GM03348 (cell line): ENCODE measurements at places on chromosomes 2 and 18.

DNA sequence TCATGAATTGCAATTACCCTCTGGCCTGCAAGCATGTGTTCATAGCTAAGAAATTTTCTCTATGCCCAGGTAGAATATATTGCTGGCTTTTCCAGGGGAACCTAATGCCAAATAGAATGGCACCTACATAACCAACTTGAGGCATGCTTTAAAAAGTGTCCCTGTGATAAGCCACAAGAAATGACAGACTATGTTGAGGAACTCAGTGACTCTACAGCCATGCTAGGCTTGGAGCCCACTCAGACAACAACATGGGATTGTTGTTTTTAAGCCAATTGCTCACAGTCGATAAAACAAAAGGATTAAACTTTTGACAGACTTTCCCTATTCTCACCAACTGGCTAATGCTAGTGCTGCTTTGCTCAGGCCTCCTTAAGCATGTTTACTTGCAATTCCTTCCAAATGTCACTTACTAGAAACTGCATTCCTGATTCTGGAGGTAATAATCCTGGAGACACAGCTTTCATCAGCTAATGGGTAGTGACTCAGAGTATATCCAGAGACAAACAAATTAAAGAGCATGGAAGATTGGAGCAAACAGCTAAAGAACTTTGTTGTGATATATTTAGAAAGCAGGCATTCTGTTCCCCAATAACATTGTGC lies 249.0 kb downstream of the SLC8A1 start:
- peak; percentile 18 for DNase-seq

DNA sequence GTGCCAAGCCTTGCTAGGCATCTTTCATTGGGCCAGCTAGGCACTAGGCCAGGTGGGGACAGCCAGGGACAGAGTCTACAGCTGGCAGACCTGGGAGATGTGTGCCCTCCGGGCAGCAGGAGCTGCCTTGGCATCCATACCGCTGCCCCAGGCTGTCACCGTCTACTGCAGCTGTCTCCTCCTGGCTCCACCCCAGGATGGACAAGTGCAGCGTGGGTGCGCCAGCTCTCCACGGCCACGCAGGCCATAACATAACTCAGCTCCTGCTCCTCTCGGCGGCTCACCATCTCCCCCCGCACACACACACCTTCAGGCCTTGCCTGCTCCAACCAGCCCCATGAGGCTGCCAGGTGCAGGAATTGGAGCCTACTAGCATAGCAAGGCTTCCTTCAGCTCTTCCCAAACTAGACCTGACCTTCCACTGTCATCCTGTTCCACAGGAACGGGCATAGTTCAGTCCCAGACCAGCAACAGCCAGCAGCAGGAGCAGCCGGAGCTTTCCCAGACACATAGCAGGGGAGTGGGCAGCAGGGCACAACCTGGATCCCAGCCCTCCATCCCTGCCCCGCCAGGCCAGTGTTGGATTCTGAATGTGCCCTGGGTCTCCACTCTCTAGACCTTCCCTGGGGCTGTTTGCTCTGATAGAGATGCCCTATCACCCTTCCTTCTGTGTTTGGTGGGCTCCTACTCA lies 2.5 kb upstream of the ADRA2B start:
- DNase-seq, result no peak

DNA sequence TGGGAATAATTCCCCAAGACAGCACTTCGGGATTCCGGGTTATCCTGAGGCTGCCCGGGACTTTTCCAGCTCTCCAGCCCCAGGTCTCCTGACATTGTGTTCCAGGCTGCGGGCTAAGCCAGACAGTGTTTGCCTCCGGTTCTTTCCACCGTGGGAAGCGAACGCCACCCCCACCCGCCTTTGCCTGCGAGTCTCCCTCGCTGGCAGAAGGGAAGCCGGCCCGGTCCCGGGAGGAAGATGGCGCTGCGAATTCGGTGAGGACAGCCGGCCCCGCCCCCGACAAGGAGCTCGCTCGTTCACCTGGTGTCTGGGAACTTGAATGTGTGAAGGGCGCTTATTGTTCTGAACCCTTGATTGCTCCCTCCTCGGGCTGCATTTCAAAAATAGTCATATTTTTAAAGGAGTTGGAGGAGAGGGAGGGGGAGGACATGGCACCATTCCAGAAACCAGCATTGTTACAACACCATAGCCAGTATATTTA lies 2.9 kb downstream of the LRATD1 start:
- peak; percentile 83 for DNase-seq

DNA sequence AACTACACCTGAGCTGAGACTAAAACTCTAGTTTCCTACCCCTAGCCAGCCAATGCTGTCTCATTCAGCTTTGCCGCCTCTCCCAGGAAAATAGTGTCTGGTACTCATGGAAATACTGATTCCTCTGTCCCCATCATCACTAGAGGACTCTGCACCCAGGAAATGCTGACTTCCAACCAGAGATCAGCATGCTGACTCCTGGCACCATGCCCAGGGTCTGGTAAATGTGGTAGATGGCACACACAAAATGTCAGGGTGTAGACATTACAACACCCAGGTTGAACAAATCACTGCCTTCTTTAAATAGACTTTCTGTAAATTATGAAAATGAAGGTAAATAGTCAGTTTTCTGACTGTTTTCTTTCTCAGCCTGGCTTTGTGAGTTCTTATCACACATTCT lies 307.3 kb upstream of the CHAC2 start:
- DNase-seq, result no peak

DNA sequence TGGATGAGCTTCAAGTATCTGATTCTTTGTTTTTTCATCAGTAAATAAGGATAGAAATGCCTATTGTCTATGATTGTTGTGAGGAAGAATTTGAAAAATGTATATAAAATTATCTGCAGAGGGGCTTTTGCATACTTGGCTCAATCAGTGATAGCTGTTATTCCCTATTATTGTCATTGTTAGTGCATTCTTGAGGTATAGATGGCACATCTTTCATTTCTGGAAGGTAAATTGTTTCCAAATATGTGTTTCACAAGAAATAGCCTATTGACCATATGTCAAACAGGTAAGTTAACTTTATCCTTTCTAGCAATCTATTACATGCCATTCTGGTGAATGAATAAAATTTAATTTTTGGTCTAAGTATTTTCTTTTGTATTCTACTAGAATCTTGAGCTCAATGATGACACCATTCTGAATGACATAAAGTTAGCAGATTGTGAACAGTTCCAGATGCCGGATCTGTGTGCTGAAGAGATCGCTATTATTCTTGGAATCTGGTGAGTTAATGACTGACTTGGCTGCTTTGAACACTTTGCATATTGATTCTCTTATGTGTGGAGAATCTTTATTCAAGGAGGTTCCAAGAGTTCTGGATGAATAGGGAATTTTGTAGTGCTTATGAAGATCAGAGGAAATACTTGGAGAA lies 44.2 kb downstream of the TTC27 start:
- peak; percentile 41 for DNase-seq

DNA sequence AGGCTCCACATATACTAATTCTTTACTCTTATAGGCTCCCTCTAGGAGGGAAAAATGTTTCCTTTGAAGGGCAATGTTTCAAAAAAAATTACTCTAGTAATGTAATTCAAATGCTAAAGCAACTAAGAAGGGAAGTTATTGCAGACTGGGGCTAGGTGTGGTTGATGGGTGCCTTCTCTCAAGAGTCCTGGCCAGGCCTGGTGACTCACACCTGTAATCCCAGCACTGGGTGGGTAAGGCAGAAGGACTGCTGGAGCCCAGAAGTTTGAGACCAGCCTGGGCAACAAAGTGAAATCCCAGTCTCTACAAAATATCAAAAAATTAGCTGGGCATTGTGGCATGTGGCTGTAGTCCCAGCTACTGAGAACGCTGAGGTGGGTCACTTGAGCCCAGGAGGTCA lies 31.2 kb upstream of the CDKL4 start:
- DNase-seq, result no peak

DNA sequence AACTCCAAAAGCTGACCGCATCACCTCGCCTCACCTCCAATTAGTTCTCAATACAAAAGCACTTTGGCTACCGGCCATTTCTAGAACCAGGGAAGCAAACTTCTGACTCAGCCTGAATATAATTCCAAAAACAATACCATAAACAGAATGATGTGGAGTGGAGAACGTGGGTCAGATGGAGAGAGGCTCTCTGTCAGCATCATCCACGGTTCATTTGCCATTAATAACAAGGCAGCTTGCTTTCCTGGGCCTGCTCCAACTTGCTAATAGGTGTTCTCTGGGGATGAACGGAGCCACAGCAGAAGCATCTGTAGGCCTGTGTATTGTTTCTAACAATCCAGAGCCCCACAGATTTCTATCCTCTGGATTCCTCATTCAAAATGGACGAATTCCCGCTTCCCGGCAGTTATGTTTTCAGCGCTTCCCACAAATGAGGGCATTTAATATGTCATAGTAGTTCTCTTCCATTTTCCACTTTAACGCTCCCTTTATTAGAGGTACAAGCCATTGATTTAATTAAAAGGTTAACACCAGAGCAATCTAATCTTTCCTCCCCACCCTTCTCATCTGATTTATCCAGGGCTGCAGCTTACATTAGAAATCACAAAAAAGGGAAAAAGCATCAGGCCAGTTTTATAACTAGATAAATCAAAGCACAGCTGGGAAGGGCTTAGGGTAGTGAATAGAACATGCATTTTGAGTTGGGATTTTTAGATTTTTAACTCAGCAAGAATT lies 23.2 kb upstream of the CNTNAP5 start:
- no peak for DNase-seq

- no peak for DNase-seq
Observed at GRCh38 chr2:175734686-175735085, 267.4 kb downstream of the LNPK start.
